ENCODE measurements at places on chromosomes 1 and 21.

DNA sequence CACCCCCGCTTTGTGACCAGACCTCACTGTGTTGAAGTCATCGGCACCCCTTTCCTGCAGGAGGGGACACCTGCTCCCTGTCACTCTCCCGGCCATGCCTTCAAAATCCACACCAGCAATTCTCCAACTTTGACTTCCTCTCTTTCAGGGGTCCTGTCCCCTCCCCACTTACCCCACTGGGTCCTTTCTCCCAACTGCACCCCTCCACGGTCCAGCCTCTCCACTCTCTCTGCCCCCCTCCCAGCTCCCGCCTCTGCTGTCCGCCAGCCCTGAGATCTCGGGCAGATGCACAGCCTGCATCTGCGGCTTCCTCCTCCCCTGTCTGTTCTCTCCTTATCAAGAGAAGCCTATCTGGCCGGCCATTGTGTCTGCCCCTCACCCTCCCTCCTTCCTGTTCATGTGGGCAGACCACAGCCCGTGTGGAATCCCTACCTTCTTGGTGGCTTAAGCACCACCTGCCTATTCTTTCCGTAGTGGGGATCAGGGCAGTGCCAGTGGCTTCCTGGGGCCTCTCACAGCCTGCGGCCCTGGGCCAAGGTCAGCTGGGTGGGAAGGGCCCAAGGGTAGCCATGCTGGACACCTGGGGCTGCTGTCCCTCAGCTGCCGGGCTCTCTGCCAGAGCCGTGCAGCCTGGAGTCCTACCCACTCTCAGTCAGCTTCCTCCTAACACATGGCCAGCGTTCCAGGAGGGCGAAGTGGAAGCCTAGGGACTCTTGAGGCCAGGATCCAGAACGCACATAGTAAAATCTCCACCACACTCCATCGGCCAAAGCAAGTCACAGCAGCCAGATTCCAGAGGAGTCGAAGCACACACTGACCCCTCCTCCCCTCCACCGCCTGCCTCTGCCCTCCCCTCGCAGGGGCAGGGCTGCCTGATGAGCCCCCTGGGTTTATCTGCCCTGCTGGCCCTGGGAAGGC lies 5.1 kb upstream of the HES4 start:
- DNase-seq: no peak

GRCh38 chr21:37580666-37581065 lies 214.1 kb downstream of the DYRK1A start:
- DNase-seq: no peak

GRCh38 chr1:64212031-64212430 lies 8.6 kb downstream of the UBE2U start:
- DNase-seq: no peak

GRCh38 chr1:29893046-29893723 lies 656.9 kb downstream of the PTPRU start:
- DNase-seq: no peak

DNA sequence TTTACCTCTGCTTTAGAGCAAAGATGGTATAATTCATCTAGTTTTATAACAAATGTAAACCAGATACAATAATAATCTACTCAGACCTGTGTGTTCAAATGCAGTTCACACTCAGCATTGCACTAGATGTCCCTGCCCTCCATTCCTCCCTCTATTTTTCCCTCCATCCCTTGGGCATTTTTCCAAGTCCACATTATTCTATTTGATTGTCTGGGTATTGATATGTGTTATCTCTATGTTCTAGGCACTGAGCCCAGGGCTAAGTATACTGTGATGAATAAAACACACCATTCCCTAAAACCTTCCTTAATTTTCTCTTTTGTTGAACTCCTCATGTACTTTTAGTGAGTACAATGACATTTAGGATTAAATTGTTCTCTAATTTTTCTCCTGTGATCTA lies 66.2 kb upstream of the HMCN1 start:
- no peak for DNase-seq

- DNase-seq: peak; percentile 21
These were observed 65.7 kb upstream of the FCGR2A start for GRCh38 chr1:161439280-161440232.

DNA sequence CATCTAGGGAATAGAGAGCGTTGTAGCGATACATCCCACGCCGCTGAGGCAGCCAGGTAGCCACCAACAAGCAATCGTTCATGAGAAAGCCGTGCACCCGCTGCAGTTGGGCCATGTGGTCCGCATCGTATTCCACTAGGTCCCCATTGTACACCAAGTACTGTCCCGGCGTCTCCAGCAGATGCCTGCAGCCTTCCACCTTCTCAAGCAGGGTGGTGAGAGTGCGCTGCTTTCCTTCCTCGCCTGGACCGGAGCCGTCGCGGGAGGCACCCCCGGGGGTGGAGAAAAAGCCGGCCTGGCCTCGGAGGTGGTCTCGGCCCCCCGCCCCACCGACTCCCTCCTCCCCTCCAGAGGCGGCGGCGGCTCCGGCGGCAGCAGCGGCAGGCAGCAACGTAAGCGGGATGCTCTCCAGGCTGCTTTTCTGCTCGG lies 595 bp downstream of the EXOC8 start:
- no peak for DNase-seq

GRCh38 chr1:87853576-87854351 lies 525.1 kb downstream of the LMO4 start:
- no peak for DNase-seq

- DNase-seq: no peak
These were observed 16.2 kb downstream of the LAPTM5 start for GRCh38 chr1:30741239-30741894.

- DNase-seq: no peak
These were observed 67.5 kb downstream of the CD2 start for GRCh38 chr1:116821763-116822162.

DNA sequence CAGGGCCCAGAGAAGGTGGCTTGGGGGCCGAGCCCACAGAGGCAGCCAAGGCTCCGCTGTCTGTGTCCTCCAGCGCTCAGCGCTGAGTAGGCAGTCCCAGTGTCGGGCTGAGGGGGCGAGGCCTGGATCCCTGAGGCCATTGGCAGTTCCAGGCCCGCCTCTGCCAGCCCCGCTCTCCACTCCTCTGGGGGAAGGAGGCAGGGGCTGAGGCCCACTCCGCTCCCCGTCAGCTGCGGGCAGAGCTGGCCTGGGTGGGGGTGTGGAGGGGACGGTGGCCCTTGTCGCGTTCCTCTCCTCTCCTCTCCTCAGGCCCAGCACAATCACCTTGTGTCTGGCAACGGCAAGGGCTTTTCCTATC lies 132.8 kb downstream of the CASZ1 start:
- no peak for DNase-seq

- no peak for DNase-seq
These were observed 232.9 kb upstream of the COA6 start for GRCh38 chr1:234140388-234140787.

DNA sequence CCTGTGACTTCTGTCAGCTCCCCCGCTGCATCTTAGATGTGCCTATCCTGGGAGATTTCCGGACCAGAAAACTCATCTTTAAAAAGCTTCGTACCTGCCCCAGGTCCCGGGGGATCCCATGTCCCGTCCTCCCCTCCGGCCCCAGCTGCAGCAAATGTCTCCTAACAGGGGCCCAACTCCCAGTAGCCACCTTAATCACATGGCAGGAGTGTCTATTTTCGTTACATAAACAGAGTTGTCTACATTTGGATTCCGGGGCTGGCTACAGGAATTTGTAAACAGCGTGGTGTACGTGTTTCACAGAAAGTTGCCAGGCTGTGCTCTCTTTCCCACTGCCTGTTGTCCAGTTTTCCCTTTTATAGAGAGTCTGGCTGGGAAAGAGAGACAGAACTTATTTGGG lies 17.9 kb upstream of the KCNE2 start:
- DNase-seq: no peak

- DNase-seq: no peak
These were observed 52.0 kb downstream of the TRIM11 start for GRCh38 chr1:228354390-228355320.

DNA sequence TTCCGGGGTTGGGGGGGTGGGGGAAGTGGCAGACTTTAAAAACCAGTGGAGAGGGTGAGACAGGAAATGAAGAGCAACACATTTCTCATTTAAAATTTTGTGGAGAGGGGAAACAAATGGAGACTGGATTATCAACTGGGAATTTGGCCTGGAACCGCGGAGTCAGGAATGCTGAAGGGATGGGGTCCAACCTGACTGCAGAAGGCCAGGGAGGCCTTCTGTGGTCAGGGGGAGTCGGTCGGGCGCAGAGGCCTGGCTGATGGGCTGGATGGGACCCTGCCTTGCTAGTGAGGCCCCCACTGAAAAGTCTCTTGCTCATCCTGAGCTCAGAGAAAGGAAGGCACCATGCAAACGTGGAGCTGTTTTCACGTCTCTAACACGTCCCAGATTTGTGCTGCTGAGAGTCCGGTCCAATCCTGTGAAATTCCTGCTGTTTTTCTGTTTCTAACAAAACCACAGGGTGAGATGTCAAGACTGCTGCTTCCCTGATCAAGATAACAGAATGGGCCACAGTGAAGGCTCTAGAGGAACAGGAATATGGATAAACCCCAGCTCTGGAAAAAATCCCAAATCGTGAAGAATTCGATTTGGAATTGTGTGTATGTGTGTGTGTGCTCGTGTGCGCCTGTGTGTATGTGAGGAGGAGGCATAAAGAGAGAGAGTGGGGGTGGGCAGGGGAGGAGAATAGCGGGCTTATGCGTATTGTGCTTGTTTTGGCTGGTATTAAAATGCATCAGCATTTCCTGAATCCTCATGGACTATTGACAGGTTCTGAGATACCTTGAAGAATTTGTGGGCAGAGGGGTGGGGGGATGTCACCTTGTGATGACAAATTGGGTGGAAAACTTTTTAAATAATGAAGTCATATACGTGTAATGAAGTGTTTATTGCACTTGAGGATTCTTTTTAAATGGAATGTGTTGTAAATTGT lies 117.4 kb downstream of the NGF start:
- DNase-seq: no peak

- DNase-seq: no peak
These were observed 315.0 kb downstream of the TGFB2 start for GRCh38 chr1:218659911-218660677.

- DNase-seq: no peak
These were observed 19.9 kb downstream of the MACF1 start for GRCh38 chr1:39224295-39224829.

DNA sequence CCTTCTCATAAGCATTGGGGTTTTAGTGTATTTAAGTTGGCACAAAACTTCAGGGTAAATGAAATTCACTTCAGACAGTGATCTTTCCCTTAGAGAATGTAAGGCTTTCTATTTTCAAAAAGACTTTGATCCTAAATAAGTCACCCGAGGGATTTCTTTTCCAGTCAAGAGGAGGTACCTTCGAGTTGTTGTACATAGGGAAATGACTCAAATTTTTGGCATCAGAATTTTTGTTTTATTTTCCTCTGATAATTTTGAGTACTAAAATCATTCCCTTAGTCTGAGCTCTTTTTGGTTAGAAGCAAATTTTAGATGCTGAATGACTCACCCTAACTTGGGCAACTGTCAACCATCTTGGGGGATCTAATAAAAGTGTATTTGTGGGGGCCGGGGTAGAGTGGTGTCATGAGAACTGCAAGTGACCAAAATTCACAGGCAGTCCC lies 193.9 kb downstream of the DHRS3 start:
- no peak for DNase-seq

- DNase-seq: no peak
These were observed 12.2 kb upstream of the ACTRT2 start for GRCh38 chr1:3009021-3009420.

DNA sequence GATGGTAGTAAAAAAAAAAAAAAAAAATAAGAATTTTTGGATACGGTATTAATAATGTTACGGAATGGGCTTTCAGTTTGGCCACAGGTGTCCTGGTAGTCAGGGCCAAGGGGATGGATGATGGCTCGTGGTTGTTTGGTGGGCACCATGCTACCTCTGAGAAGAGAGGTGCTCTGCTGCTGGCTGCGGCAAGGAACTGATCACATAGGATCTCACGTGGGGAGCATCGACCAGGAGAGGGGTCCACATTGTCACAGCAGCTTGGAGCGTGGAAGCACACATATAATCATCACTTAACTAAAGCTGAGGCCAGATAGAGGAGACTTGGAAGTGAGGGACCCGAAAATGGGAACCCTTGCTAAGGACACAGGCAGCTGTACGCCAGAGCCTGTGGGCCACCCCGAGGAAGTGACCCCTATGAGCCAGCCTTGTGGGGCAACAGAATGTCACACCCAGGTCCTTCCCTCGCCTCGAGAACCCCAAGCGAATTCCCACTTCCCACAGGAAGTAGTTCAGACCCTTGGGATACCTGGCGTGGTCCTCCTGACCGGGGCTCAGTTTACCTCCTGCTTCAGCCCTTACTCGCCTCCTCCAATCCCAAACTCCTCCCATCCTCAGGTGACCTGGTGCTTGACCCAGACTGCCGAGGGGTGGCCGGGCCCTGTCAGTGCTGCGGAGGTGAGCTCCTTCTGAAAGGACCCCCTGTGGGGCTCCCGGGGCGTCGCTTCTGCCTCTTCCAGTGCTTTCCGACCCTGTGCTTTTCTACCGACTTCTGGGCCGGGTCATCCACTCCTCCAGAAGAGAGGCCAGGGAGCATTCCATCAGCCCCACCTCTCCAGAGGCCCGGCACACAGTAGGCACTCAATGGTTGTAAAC lies 222.0 kb downstream of the CAMTA1 start:
- DNase-seq: no peak

- DNase-seq: no peak
These were observed at the start of gene PLEKHN1 for GRCh38 chr1:966135-966703. PLEKHN1 (plus strand) TSS chr1:966482; CDS start chr1:966532, 50 bp downstream.

DNA sequence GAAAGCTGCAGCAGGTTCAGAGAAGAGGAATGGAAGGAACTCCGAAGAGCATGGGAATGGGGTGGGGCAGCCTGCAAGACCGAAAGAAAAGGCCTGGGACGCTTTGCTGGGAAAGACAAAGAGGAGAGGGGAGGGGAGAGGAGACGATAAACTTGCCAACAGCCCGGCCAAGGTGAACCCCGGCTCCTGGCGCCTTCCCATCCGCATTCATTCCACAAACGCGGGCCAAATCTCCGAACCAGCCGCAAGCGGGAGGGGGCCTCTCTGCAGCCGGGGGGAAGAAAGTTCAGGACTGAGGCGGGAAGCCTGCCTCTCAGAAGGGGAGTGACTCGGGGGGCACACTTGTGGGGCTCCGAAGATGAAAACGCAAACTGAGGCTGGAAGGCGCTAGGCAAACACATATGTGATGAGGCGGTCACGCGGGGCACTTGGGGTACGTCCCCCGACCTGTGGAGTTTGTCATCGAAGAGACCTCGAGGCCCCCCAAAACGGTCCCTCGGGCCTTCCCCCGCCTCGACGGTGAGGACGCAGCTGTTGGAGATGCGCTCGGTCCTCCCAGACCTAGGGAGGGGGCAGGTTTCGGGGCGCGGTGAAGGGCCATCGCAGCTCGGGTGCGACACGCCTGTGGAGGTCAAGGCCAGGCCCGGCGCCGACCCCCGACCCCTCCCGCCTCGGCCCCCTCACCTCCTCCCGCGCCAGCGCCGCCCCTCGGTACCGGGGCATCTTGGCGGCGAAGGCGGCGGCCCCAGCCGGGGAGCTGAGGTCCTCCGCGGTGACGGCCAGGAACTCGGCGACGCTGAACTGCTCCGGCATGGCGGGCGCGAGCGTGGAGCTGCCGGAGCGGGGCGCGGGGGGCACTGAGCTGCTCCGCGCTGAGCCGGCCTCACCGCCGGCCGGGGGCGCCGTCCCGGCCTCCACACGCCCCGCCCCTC lies at the start of gene ASAP3:
Gene ASAP3, minus strand, starts transcription at position 859 of the 932 bp plus-strand sequence. Its CDS starts 46 bp downstream, at position 813.
- DNase-seq: no peak

- no peak for DNase-seq
These were observed 976.1 kb downstream of the LTN1 start for GRCh38 chr21:28016571-28016970.

- DNase-seq: no peak
These were observed 41.5 kb downstream of the STYXL2 start for GRCh38 chr1:167135281-167135840.
